ENCODE measurements at places on chromosomes 6 and 20.

GRCh38 chr6:67768972-67769371 lies 866.1 kb upstream of the ADGRB3 start:
- no peak for DNase-seq

- DNase-seq = no peak
These were observed 4.7 kb downstream of the SOD2 start for GRCh38 chr6:159688266-159688905.

GRCh38 chr6:51459958-51460357 lies 627.5 kb downstream of the PKHD1 start:
- no peak for DNase-seq

DNA sequence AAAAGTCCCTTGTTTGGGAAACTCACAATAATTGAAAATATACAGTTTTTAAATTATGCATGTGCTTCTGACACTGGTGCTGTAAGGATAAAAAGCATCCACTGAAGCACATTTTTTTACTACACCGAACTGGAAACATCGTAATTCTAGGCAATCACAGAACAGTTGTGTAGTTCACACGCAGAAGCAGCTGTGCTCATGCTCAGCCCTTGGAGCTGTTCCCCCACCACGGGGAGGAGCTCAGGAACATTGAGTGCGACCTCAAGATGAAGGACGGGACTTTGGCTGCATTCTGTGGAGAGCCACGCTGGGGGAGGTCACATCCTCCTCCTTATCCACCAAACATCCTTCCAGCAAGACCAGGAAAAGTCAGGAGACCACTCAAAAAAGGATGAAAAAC lies 466.3 kb upstream of the CDH4 start:
- no peak for DNase-seq

DNA sequence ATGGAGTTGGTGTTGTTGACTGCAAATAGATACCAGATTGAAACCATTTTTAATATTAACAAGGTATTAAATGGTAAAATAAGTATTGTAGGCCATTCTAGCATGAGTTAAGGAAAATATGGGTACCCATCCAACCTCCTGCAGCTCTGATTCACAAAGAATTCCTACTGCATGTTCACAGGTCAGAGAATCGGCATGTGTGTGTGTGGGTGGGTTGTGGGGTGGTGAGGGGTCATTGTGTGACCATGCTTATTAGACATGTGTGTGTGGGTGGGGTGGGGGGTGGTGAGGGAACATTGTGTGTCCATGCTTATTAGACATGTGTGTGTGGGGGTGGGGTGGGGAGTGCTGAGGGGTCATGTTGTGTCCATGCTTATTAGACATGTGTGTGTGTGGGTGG lies 3.2 kb downstream of the IYD start:
- DNase-seq = no peak

- DNase-seq = no peak
These were observed 263.5 kb upstream of the TAB2 start for GRCh38 chr6:149053848-149054558.

- DNase-seq = no peak
These were observed 15.1 kb downstream of the NOX3 start for GRCh38 chr6:155440398-155441111.

GRCh38 chr6:27507041-27507956 lies 34.4 kb upstream of the ZNF184 start:
- DNase-seq = no peak

DNA sequence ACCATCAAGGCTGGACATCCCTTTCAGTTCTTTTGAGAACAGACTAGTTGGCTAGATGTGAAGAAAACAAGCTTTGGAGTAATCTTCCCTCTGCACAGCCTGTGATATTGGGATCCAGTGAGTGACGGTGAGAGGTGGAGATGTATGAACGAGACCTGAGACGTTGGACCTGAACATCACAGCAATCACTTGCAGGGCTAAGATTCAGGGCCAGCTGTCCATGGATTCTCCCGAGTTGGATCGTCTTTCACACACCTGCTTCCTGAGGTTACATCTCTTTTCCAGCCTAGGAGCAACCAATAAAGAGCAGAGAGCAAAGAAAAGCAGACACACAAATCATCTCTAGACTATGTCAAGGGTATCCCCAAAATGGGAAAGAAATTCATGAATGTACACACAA lies 30.0 kb upstream of the TMEM14A start:
- no peak for DNase-seq

- no peak for DNase-seq
These were observed 19.0 kb upstream of the MLN start for GRCh38 chr6:33822575-33823395.

DNA sequence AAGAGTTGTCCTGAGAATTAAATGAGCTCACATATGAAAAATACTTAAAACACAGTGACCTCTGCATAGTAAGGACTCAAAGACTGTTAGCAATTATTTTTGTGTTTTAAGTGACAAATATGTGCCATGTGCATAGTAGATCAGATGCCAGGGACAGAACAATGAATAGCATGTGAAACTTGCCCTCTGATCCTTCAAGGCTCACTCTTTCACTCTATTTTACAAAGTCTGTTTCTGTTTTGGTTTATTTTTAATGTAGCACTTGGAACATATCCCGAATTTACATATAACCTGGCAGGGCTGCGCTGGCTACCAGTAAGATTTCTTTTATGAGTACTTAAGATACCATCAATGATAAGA lies 135.5 kb upstream of the TNFAIP3 start:
- DNase-seq = no peak

DNA sequence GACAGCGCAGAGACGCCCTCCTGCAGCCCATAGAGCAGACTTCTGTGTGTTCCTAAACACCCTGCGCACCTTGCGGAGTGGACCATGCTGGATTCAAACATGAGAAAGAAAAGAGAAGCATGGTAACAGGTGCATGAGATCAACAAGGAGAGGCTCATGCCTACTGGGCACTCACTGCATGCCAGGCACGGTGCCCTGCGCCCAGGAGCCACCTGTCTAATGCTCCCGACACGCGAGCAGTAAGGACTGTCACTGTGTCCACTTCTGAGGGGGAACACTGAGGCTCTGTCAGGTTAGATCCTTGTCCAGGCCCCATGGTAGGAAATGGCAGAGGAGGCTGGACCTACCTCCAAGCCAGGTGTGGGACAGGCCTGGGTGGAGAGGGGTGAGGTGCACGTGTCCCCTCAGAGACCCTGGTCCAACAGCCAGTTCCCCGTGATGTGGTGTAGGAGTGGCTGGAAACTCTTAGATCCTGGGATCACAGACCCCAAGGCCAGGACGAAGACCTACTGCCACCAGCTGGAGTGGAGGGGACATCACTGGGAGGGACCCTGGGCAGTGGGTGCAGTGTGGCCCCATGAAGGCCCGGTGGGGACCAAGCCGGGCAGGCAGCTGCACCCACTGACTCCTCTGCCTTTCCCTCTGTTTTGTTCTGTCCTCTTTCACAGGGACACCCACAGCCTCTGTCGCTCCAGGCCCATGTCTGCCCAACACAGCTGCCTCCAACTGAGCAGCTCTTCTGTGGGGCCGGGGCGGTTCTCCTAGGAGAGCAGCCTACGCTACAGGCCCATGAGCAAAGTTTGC lies 29.5 kb downstream of the ZBP1 start:
- no peak for DNase-seq

GRCh38 chr20:4151991-4152695 lies 136.8 kb upstream of the RNF24 start:
- DNase-seq = no peak

DNA sequence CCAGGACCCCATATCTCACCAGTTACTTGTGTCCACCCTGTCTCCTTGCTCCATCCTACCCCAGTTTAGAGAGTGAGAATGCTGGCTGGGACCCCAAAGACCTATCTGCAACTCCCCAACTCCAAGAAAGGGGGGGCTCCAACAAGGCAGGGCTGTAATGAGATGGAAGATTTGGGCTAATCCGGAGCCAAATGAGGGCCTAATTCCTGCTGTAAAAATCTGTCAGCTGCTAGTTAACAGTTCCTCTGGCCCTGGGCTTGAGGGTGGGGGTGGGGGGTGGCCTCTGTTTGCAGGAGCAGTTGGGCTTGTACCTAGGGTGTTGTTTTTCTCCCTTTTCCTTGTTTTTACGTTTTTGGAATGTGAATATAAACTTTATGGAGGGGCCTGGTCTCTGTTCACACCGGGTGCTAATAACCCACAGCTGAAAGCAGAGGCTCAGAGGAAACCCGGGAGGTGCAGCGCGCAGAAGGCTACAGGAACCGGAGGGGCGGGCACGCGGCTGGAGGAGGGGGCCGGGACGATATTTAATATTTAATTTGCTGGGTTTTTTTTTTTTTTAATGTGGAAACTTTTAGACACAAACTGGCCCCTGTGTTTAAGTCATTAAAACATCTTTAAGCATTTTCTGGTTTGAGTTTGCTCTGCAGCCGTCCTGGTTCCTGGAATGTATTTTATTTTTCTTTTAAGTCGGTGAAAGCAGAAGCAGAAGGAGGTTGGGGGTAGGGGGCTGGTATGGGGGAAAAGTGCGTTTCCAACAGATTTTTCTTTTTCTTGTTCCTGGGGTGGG lies 70.7 kb downstream of the NCR2 start:
- DNase-seq = no peak

- DNase-seq = no peak
These were observed 14.2 kb downstream of the NDUFAF5 start for GRCh38 chr20:13799040-13799439.

GRCh38 chr20:36084897-36085613 lies 69.5 kb upstream of the EPB41L1 start:
- no peak for DNase-seq

- DNase-seq = no peak
These were observed 24.9 kb downstream of the FYN start for GRCh38 chr6:111848262-111848812.

DNA sequence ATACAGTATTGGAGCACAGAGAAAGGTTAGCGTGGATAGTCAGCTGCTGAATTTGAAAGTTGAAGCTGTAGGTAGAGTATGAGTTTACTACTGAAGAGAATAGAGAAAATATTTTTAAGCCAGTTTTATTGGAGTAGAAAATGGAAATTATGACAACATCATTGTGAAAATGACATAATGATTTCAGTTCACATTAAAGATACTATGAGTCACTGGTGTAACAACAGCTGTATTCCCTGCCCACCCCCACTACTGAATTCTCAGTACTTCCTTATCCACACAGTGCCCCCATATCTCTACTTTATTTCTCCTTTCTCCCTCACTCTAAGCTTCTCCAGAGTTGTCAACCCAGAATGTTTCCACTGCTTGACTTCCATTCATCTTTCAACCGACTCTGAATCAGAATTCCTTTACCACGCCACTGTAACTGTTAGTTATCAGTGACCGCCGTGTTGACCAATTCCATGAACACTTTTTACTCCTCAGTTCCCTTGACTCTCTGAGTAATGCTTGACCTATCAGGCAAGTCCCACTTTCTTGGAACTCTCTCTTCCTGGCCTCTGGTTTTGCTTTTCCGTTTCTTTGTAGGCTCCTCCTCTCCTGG lies 139.6 kb downstream of the AIG1 start:
- DNase-seq = no peak

DNA sequence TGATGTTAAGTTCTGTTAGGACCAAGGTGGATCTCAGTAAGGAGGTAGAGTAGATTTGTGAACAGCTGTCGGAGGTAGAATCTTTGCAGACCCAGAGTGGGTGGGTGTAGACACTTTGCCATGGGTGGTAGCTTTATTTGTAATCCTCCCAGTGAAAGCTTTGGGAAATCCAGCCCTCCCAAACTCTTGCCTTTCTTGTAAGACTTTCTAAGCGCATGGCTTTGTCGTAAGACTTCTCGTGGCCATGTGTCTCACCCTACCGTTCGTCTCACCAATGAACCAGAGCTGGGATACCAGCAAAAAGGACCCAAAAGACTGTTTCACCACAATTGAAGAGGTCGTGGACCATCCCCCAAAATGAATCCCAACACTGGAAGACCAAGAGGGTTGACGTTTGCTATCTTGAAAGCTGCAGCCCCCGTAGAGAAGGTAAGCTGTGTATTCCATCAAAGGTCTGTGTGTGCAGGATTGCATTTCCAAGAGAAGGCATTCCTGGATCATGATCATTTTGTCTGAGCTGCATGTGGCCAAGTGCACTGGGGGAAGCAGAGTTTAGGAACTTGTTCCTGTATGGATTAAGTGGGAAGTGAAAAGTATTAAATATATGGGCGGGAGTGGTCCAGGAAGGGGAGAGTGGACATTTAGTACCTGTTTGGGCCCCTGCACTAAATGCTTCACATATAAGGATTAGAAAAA lies 5.8 kb upstream of the TMEM14A start:
- DNase-seq = no peak

DNA sequence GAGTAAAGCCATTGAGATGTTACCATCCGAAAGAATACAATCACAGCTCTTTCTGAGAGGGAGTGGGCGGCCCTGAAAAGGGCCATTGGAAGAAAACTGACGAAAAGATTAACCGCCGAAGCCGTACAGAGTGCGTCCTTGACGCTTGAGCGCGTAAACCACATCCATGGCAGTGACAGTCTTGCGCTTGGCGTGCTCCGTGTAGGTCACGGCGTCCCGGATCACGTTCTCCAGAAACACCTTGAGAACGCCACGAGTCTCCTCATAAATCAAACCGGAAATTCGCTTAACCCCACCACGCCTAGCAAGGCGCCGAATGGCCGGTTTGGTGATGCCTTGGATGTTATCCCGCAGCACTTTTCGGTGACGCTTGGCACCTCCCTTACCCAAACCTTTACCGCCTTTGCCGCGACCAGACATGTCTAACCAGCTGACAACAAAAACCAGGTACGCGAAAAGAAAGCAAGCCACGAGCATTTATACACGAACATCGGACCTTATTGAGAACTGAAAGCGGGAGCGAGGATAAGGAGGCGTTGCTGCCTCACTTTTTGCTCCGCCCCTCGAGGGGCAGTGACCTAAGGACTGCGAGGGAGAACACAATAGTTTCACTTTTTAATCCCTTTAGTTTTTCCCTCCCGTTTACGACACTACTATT lies 60.3 kb upstream of the HFE start:
- DNase-seq = peak; percentile 69

DNA sequence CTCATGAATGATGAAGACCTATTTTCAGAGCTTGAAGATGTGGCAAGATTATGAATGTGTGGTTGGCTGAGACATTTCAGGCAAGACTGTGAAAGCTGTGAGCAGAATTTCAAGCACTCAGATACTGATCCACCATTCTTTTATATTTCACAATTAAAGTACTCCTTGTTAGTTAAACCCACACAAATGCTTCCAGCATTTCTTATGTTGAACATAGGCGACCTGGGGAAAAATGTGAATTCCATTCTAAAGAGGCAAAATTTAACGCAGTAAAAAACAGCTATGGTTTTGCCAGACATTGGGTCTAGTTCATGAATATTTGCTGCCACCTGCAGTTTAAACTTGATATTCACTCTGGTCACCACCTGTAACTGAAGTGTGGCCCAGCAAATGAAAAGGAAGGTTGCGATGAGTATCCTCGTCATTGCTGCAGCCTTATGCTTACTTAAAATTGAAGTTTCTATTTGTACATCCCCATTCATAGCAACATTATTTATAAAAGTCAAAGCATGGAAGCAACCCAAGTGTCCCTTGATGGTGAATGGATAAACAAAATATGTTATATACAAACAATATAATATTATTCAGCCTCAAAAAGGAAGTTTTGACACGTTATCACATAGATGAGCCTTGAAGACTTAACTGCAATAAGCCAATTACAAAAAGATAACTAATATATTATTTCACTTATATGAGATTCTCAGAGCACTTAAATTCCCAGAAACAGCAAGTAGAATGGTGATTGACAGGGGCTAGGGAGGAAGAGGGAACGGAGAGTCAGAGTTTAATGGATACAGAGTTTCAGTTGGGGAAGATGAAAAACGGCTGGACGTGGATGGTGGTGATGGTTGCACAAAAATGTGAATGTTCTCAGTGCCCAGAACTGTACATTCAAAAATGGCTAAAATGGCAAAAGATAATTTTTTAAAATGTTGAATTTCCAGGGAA lies 32.4 kb upstream of the FAM184A start:
- peak; percentile 59 for DNase-seq

GRCh38 chr6:142845143-142845571 lies 99.8 kb downstream of the HIVEP2 start:
- no peak for DNase-seq

GRCh38 chr6:63573076-63573898 lies 1.0 kb downstream of the LOC128125822 start:
- peak; percentile 55 for DNase-seq
